Hematopoietic multipotent progenitor cell treated with erythropoietin and hydrocortisone succinate and interleukin-3 and kit ligand, for 6 days (in vitro differentiated cells): ENCODE measurements at places on chromosomes 7 and 10.

GRCh38 chr10:115657161-115657860 is 564.1 kb downstream of the ATRNL1 start:
- no peak for DNase-seq

DNA sequence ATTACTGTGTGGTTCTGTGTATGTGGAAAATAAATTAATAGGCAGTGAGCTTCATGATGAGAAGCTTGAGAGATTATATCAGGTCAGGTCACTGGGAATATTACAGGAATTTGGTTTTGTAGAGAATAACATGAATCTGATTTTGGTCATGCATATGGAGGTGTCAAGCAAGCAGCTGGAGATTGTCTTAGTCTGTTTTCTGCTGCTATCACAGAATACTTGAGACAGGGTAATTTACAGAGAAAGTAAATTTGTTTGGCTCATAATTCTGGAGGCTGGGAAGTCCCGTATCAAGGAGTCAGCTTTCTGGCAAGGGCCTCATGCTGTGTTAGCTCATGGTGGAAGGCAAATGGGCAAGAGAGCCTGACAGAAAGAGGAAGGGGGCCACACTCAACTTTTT is 120.7 kb upstream of the FAM3C start:
- no peak for DNase-seq

GRCh38 chr7:7771452-7771851 is 53.0 kb upstream of the RPA3 start:
- DNase-seq: no peak

- DNase-seq: no peak
Observed at GRCh38 chr10:29620112-29620690, 14.6 kb downstream of the SVIL start.

DNA sequence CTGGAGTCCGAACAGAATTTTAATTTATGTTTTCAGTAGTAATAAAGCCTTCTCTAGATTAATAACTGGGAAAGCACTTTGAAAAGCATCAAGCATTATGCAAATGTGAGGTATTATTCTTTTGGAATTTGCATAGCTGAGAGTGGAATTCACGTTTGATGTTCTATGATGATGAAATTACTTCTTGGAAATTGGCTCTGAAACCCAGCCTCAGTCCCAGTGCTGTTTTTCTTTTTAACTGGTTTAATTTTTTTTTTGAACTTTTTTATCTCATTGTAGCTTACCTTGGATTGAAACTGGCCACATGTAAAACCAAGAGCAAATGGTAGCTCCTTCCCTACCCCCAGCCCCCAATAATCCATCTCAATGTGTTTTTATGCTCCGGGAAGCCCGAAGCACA is 1.2 kb downstream of the TBXAS1 start:
- no peak for DNase-seq

DNA sequence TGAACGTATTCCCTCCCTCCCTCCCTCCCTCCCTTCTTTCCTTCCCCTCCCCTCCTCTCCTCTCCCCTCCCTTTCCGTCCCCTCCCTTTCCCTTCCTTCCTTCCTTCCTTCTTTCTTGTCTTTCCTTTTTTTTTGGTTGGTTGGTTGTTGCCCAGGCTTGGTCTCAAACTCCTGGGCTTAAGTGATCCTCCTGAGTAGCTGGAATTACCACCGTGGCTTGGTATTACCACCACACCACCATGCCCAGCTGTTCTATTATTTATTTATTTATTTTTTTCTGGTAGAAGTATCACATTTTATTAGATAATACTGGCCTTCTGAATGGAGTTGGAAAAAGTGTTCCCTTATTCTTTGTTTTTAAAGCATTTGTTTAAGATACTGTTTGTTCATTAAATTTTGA is 95.9 kb downstream of the PHF14 start:
- DNase-seq: no peak

DNA sequence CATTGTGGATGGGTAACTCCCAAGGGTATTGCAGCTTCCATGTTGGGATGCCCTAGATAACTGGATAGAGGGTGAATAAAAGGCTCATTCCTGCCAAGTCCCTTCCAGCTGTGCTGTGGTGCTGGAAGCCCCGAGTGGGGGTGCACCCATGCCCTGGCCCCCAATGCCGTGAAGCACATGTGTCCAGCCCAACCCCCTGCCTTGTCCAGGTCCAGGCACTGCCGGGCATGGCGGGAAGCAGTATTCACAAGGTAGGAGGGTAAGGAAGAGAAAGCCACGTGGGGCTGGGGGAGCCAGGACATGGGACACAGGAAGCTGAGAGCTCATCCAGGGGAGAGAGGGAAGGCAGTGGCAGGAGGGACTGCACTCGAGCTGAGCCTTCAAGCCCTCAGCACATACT is 148.2 kb upstream of the CDCA7L start:
- DNase-seq: no peak

DNA sequence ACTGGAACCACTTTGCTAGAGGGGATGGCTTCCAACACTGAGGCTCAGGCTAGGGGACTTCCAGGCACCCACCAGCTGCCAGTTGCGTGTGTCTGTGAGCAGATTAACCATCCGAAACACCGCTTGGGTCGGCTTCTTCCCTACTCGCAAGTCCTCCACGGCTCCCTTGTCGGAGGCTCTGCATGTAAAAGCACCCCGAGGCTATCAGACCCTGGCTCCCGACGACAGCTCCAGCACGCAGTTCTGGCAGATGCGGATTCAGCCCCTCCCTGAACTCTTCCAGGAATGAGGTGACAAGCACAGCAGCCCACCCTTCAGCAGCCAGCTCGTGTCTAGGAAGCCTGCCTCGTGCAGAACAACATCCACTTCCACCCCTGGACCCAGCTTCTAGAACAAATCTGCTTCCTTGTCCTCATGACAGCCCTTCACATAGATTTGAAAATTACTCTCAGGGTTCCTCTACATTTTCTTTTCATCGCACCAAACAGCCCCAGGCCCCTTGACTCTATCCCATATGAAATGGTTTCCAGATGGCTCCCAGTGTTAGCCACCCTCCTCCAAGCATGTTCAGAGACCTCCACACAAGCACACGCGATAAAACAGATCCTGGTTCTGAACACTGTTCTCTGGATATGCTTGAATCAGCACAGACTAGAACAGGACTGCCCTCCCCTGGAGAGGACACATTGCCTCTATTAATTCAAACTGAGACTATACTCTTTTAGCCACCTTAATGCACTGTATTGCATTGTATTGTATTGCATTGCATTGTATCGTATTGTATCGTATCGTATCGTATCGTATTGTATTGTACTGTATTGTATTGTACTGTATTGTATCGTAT is 44.6 kb downstream of the SLIT1 start:
- no peak for DNase-seq

DNA sequence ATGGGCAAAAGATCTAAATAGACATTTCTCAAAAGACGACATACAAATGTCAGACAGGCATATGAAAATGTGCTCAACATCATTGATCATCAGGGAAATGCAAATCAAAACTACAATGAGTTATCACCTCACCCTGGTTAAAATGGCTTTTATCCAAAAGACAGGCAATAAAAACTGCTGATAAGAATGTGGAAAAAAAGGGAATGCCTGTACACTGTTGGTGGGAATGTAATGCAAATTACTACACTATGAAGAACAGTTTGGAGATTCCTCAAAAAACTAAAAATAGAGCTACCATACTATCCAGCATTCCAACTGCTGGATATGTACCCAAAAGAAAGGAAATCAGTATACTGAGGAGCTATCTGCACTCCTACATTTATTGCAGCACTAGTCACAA is 18.0 kb downstream of the GSDME start:
- no peak for DNase-seq
